CD4-positive, alpha-beta memory T cell (primary cell): ENCODE measurements at places on chromosomes 4 and X.

GRCh38 chrX:98338544-98338943 is 1454.8 kb downstream of the RPA4 start:
- no peak for DNase-seq

GRCh38 chr4:82975792-82976191 is 34.8 kb downstream of the LIN54 start:
- no peak for DNase-seq

DNA sequence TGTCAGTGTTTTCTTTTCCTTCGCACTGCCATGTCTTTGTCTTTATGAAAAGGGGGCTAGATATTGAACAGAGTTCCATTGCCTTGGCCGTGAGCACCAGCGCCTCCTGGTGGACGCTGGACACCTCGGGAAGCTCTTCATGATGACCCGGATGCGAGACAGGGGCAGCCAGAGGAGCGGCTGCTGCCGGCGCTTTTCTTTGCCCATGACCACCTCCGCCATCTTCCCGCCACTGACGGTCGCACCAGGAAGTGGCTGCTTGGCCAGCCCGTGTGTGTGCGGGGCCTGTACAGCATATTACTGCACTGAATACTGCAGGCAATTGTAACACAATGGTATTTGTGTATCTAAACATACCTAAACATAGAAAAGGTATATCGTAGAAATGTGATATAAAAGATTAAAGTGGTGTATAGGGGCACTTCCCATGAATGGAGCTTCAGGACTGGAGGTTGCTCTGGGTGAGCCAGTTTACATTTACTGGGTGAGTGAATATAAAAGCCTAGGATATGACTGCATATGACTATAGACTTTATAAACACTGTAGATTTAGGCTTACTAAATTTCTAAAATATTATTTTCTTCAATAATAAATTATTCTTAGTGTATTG is 15.8 kb upstream of the GRIA2 start:
- DNase-seq = no peak

DNA sequence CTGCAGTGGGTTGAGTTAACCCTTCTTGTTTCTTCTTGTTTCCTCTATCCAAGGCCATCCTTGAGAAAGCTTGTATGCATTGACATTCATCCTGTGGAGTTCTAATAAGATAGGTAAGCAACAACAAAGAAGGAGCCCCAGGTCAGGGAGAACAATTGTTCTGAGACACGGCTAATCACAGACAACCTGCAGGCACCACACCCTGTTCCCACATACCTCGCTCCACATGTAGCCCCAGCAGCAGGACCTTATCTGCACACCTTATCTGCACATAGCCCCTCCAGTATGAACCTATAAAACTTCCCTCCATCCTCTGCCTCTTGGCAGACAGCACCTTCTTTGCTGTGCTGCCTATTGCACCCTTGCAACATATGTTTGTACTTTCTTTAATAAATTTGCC is 129.1 kb downstream of the MSL3 start:
- DNase-seq = no peak

DNA sequence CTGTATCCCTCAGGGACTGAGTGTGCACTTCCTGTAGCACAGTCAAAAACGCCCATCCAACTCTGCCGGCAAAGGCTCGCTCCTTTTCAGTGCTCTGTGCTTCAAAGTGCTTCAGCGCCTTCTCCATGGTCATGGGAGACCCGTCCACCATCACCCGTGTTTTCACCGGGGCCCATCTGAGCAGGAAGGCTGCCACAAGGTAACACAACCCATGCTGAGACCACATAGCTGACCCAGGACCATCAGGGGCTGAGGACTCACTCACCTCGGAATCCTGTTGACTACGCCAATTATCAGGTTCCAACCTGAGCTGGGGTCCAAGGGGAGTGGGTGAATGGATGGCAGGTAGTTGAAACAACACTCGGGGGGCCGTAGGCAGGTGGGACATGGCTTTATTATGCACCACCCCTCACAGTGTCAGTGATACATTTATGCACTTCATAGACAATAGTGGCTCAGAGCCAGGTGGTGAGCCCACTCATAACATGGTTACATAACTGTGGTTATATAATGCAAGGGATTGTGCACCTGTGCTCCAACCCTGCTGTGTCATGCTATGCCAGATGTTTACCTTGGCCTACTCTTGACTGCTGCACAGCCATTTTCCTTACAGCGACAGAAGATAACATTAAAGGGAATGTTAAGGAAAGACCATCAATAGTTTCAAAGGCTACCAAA is 227.8 kb downstream of the ADGRL3 start:
- DNase-seq = no peak

- DNase-seq = no peak
These were observed 65.4 kb downstream of the GPRIN3 start for GRCh38 chr4:89242216-89242615.

DNA sequence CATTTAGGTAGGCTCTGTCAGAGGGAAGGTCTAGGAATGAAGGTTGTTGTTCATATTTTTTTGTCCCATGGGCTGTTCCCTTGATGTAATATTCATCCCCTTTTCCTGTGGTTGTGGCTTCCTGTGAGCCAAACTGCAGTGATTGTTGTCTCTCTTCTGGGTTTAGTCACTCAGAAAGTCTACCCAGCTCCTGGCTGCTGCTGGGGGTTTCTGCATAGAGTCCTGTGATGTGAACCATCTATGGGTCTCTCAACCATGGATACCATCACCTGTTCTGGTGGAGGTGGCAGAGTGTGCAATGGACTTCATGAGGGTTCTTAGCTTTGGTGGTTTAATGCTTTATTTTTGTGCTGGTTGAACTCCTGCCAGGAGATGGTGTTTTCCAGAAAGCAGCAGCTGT is 122.8 kb downstream of the ZC4H2 start:
- DNase-seq = no peak

DNA sequence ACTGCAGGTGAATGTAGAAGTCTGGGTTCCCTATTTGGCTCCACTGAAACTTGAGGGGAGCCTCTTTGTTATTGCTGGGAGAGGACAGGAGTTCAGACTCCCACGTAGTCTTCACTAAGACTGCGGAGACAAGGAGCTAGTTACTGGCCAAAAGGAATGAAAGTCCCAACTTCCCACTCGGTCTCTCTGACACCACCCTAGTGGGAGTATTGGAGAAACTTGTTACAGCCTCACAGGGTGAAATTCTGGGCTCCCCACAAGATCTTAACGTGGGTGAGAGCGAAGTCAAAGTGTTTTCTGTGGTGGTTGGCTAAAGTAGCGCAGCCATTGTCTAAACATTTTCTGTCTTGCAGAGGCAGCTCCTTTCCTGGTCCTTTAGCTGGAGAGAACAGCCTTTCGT is 13.5 kb downstream of the MYOZ2 start:
- DNase-seq = no peak

DNA sequence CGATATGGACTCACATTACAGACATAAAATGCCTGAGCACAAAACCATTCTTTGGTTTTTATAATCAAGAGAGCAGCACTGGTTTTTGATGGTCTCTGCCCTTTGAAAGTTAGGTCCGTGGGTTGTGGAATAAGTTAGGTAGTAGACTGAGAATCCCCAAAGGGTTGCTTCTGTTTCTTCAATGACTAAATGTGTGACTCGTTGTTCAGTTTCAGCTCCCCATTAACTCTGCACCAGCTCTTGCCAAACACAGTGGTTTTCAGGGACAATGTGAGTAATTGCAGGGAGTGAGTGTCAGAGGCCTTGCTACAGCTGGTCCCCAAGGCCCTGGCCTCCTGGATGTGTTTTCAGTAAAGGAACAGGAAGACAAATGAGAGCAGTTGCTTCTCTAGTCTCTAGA is 24.8 kb downstream of the SMIM20 start:
- DNase-seq = no peak

DNA sequence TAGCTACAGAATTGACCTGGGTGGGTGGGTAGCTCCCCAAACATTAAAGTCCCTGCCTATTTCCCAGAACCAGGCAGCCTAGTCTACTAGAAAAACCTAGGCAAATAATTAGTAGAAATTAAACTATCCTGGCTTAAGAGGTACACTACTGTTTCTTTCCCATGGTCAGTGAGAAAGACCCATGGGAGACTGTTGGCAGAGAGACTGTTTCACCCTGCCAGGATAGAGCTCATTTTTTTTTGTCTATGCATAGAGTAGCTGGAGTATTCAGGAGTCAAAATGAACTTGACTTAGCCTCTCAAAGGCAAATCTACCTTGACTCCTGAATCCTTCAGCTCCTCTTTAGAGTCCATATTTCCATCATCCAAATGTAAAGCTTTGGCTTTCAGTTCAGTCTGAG is 107.0 kb upstream of the AR start:
- no peak for DNase-seq

DNA sequence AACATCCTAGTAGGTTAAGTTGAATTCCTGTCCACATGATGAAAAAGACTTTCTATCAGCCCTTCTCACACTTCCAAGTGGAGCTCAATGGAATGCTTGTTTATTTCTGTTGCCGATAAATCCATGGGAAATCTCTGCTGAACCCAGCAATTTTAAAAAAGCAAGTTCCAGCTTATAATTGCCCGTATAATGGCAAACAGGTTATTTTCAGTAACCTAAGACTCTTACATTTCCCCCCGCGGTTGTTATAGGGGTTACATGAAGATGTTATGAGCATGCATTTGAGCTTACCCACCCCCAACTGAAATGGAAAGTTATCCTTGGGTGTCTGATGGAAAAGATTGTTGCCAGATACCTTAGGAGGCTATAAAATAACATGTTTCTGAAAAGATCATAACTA is 136.2 kb downstream of the PALLD start:
- DNase-seq = no peak

DNA sequence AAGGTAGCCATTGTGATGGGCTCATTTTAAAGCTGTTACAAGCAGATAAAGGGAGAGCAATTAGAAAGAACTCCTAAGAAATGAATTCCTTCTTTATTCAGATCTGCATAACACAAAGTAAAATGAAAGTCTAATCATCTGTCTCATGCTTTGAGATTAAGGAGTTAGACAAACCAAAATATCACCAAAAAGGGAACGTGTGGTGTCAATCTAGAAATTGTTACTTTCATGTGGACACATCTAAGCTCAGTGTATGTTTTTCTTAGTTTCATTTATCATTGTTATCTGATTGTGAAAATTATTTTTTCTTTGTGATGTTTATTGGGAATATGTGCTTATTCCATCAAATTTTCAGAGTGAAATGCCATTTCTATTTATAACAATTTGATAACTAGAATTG is 80.3 kb downstream of the BANK1 start:
- DNase-seq = no peak

- no peak for DNase-seq
These were observed 114.9 kb upstream of the FAM9B start for GRCh38 chrX:9148615-9149399.

DNA sequence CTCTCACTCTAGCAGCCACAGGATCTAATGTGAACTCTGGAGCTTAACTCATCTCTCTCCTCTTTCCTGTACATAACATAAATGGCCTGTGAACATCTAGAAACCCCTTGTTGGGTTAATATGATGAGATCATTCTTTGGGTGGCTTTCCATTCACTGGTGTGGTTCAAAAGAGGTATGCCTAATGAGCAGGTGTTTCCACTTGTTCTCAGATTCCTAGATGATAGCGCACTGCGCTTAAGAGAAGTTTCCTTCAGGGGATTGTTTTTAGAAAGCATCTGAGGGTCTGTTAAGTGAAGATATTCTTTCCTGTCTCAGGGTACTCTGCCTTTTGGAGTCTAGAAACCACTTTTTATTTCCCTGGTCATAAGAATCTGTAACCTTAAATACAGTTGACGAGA is 32.5 kb downstream of the FRMPD4 start:
- DNase-seq = no peak

GRCh38 chr4:30719454-30720020 is 632 bp upstream of the PCDH7 start:
- no peak for DNase-seq

DNA sequence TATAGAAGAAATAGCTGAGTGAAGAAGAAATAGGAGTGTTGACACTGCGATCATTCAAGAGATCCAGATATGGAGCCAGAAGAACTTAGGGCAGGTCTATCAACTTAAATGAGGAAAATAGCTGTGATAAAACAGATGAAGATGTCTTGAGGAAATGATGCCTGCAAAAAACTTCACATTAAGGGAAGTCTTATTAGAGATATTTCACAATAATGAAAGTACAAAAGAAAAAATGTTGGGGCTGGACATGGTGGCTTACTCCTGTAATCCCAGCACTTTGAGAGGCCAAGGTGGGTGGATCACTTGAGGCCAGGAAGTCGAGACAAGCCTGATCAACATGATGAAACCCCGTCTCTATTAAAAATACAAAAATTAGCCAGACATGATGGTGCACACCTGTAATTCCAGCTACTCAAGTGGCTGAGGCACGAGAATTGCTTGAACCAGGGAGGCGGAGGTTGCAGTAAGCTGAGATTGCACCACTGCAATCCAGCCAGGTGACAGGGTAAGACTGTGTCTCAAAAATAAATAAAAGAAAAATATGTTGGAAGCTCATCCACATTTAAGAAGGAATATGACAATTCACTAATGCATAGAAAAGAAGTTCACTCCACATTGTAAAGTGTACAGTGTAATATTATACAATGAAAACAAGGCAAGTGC is 56.3 kb downstream of the PKD2 start:
- DNase-seq = no peak

DNA sequence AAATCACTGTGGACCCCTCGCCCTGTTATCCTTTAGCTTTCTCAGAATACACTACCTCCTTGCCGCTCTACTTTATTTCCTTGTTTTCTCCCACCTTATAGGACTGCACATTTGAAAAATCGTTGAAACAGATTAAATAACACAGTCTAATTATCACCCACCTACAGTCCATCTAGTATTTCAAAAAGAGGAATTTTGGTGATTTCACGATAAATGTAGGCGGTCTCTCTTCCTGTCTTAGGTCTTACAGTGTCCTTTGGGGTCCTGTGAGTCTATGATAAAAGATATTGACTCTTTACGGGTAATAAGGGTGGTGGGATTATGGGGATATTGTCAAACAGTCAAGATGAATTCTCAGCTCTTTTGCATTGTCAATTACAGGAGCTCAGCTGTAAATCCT is 2.4 kb upstream of the TBL1X start:
- DNase-seq = no peak

DNA sequence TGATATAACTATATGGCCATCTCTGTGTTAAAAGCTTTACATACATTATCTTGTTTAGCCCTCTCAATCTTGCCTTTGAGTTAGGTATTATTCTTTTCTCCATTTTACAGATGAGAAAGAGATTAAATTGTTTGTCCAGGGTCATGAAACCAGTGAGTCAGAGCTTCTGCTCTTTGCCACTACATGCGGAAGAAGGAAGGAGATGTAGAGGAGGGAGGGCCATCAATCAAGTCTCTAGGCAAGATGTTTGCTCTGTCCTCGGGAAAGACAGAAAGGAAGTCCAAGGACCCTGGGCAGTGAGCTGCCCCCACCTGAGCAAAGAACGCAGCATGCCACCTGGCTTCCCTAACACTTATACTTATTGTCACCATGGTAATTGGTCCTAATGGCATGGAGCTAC is 133.7 kb upstream of the IL1RAPL2 start:
- no peak for DNase-seq
